Renal pelvis (tissue), 12 donors: ENCODE measurements at places on chromosomes 4 and X. TPM values are rescaled to one million over a fixed set of nuclear protein-coding genes. Genes with fewer than 3 reads are reported as not detected.

UCHL1 gene
- polyA plus RNA-seq, result 97.5 TPM

ARHGAP6 gene
- 14.8 TPM for polyA plus RNA-seq

PARM1 gene
- polyA plus RNA-seq, result 56.9 TPM

DNA sequence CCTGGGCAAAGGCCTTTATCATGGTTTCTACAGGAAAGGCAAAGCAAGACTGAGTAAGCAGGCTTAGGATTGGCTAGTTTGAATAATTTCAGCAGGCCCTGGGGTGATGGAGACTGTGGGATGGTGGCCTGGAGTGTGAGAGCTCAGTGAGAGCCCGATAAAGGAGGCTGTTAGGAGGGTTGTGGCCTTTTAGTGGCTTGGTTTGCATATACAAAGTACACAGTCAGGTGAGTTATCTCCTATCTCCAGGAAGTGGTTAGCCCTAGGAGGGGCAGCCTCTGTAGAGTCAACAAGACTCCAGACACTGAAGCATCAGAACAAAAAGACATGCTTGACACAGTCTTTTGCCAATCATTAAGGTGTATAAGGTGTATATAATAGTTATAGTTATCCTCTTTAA, 157.2 kb downstream of the CFAP299 start:
- no peak for DNase-seq

DNA sequence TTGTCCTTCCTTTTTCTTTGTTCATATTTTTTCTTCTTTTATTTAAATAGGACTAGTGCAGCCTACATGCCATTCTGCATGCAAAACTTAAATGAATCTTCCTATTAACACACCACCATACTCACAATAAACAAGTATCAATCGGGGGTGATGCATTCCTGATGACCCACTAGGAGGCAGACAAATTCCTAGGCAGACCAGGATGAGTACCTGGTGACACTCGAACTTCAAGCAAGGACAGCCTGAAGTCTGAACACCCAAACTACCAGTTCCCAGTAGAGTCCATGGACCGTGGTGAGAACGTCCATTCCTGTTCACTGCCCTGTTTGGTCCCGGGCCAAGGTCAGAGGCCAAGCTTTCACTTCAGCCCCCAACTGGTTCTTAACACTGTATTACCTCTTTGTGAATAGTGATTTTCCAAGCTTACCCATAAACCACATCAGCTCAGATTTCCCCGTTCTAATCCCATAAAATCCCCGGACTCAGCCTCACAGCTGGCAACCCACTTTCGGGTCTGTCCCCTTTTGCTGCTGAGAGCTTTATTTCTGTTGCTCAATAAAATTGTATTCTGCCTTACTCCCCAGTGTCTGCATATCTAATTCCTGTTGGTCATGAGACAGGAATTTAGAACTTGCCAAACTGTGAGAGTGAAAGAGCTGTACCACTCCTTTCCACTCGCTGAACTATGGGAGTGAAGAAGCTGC, 1286.6 kb downstream of the FSTL5 start:
- no peak for DNase-seq

- no peak for DNase-seq
Observed at GRCh38 chr4:40550948-40551462, 78.7 kb downstream of the RBM47 start.

DNA sequence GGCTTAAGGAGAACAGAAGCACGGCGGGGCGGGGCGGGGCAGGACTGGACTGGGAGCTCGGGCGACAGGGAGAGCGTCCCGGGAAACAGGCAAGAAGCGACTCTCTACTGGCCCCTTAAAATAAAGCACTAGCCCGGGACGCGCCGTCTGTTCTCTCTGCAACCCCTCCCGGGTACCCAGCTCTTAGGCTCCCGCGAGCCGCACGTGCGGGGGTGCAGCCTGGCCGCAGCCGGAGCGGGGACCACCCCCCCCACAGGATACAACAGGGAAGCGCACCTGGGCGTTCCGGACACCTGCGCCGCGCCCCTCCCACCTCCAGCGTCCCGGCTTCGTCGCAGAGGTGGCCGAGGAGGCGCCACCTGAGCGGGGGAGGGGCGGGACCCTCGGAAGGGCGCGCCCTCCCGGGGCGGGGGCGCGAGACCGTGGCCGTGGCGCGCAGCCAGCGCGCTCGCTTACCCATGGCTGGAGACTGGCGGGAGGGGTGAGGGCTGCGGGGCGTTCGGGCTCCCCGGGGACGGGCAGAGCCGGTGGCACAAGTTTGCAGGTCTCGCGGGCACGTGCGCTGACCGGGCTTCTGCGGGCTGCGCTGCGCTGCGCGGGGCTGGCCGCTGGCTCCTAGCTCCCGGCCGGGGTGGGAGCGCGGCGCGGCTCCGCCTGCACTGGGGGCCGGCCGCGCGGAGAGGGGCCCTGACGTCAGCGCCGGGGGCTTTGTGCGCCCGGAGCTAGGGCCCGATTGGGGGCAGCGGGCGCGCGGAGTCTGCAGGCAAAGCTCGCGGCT, 91.5 kb downstream of the GEMIN8 start:
- no peak for DNase-seq

- no peak for DNase-seq
Observed at GRCh38 chr4:118797558-118798142, 38.3 kb downstream of the SEC24D start.

DNA sequence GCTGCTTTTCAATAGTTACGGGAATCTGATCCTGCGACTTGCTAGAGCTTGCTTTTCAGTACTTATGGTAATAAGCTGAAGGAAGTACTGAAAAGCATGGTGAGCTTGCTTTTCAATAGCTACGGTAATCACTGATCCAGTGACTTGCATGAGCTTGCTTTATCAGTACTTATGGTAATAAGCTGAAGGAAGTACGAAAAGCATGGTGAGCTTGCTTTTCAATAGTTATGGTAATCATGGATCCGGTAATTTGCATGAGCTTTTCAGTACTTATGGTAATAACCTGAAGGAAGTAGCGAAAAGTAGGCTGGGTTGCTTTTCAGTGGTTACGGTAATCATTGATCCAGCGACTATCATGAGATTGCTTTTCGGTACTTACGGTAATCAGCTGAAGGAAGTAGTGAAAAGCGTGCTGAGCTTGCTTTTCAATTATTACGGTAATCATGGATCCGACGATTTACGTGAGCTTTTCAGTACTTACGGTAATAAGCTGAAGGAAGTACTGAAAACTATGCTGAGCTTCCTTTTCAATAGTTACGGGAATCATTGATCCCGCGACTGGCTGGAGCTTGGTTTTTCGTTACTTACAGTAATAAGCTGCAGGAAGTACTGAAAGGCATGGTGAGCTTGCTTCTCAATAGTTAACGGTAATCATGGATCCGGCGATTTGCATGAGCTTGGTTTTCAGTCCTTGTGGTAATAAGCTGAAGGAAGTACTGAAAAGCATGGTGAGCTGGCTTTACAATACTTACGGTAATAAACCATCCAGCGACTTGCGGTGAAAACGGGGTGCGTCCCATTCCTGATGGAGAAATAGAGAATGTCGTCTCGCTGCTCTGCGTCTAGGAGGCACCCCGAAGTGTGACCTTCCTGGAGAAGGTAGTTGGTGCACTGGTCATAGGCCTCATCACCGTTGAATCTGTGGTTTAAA, 6.5 kb downstream of the CRLF2 start:
- peak; percentile 73 for DNase-seq

DNA sequence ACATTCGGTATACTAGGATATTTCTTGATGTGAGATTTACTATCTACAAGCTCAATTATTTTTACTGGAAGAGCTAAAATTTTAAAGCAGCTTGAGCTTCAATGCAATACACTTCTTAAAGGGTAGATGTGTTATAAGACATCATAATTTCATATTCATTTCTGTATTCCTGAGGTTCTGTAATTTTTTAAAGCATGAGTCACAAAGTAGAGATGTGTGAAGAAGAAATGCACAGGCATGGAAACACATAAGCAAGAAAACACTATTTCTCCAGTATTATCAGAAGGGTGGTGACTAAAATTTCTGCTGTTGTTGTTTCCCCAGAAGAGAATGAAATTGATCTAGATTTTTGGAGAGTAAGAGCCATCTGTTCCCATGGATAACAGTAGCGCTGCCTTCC, 72.6 kb downstream of the INPP4B start:
- DNase-seq, result no peak

DNA sequence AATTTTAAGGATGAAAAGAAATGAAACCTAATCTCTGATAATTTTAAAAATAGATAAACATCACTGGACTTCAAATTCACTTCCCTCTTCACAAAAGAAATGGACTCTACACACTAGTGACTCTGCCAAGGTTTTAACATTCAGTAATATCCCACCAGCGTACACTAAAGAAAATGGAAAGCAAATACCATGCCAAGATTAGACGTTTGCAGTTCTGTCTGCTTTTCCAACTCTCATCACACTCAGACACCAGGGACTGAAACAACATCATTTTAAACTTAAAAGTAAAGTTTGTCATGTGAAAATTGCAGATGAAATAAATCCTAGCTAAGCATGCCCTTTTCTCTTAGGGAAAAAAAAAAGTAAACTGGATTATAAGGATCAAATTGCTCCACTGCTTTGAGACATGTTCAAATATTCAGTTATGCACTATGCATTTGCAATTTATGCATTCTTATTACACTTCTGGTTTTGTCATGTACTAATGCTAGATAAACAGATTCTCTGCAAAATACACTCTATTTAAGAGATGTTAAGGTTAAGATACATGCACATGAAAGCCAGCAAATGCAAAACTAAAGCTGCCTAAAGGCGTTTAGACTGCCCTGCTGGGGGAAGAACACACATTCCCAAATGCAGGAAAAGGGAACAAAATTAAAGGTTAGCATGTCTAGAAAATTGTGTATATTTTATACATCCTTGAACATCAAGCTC, 534.4 kb upstream of the EPHA5 start:
- DNase-seq, result no peak

DNA sequence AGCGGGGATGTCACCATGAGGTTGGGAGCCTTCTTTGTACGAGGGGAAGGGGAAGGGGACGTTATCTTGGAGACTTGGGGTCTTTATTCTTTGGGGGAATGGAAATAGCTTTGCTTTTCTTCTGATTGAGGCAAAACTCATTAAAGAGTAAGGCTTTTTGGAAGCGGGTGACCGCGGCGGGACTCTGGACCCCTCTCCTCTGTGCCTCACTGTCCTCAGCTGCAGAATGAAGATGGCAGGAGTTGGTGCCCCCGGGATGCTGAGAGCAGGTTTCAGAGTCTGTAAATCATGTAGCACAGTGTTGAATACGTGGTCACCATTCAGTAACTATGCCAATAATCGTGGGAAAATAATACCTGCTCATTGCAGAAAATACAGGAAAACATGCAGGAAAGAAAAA, 32.1 kb downstream of the HTT-AS start:
- DNase-seq, result no peak

DNA sequence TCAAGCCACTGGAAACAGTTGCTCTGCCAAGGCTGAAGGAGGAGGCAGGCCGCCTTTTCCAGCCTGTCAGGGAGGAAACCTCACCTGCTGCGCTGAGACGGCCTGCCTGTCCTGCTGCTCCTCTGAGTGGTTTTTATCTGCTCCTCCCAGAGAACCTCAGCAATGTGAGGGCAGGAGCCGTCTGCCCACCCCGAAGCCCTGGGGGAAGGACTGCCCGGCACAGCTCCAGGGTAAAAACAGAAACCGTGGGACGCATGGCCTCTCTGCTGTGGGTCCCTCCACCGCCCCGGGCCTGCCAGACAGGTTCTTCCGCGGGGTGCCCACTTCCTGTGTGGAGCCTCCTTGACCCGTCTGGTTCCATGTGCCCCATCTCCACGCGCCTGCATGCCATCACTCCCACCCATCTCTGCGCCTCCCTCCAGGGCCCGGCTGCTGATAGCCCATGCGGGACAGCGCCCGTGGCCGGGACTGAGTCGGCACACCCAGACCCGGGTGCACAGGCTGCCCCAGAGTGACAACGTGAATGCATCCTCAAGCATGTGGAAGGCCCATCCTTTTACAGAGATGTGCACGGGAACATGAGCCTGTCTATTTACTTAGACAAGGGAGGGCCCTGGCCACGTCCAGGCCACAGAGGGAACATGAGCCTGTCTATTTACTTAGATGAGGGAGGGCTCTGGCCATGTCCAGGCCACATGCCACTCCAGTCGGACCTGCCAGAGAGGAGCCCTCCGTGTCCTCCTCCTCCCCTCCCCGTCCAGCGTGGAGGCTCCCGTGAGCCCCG, 4.0 kb upstream of the SLC49A3 start:
- DNase-seq, result no peak

GRCh38 chrX:7635604-7636003, 207.4 kb upstream of the VCX start:
- no peak for DNase-seq

DNA sequence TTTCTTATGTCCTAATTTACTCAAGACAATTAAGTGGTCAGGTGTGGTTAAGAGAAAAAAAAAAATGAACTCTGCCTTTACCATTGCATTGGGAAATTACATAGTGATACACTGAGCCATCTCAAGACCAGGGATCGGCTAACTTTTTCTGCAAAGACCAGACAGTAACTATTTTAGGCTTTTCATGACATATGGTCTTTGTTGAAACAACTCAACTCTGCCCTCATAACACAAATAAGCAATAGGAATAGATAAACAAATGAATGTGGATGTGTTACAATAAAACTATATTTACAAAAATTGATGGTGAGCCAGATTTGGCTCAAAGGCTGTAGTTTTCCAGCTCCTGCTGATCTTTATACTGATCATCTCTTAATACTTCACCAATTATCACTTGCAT, 632.6 kb upstream of the INTU start:
- no peak for DNase-seq
